NCI-H1694 treated with DMSO at 0.1 percent for 48 hours (cell line): ENCODE measurements at places on chromosomes 5 and 9.

- DNase-seq: no peak
Measured at GRCh38 chr9:2727374-2727773, 10.1 kb downstream of the KCNV2 start.

DNA sequence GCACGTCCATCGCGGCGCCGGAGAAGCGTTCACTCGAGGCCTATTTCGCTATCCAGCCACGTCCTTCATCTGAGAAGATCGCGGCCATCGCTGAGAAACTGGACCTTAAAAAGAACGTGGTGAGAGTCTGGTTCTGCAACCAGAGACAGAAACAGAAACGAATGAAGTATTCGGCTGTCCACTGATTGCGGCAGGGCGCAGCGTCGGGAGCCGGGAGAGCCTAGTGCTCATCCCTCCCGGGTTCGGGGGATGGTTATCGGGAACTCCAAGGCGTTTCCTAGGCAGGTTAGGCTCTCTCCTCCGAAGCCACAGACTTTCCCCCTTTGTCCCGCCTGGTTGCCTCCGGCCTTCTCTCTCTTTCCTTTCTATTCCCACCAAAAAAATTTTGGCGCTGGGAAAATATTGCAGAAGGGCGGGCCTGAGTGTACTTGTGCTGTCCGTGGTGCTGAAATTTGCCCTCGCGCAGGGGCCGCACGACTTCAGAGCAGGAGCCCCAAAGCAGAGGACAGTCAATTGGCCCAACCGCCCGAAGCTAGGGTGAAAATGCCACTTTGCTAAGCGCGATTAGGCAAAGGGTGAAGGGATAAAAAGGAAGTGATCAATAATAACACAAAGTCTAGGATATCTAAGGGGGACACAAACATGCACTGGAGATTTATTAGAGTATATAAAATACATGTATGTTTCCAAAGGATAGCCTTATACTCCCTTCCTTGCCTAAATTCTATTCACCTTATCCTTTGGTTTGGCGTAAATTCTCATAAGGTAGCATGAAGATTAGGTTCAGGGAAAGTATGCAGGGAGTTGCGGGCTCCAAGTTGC is 1.8 kb downstream of the POU4F3 start:
- DNase-seq: no peak

GRCh38 chr9:87451149-87451548 is 46.5 kb upstream of the DAPK1 start:
- no peak for DNase-seq

- no peak for DNase-seq
Measured at GRCh38 chr9:108640230-108640629, 215.6 kb downstream of the ACTL7B start.

DNA sequence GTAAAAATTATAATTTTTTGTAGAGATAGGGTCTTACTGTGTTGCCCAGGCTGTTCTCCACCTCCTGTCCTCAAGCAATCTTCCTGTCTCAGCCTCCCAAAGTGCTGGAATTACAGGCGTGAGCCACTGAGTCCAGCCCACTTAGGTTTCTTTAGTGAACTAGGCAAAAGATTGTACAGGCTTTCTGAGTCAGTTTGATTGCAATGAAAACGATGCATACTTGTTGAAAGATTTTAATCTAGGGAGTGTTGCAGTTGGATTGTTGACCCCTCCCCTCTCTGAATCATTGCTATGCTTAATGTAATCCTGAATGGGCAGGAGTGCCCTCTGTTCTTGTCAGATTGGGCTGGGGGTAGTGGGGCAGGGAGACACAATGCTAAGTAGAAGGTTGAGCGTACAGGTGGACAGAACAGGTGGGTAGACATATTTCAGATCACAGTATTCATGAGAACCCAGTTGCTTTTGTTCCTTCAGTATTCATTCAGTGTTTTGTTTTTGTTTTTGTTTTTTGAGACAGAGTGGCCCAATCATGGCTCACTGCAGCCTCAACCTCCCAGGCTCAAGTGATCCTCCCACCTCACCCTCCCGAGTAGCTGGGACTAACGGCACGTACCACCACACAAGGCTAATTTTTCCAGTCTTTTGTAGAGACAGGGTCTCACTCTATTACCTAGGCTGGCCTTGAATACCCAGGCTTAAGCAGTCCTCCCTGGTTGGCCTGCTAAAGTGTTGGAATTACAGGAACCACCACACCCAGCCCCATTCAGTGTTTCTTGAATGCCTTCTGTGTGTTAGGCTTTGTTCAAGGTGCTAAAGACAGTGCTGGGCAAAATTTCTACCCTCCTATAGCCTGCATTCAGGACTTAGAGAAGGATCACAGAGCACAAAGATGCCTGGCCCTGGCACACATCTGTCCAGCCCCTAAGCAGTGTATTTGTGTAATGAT is 70.1 kb downstream of the KIAA1958 start:
- DNase-seq: no peak

DNA sequence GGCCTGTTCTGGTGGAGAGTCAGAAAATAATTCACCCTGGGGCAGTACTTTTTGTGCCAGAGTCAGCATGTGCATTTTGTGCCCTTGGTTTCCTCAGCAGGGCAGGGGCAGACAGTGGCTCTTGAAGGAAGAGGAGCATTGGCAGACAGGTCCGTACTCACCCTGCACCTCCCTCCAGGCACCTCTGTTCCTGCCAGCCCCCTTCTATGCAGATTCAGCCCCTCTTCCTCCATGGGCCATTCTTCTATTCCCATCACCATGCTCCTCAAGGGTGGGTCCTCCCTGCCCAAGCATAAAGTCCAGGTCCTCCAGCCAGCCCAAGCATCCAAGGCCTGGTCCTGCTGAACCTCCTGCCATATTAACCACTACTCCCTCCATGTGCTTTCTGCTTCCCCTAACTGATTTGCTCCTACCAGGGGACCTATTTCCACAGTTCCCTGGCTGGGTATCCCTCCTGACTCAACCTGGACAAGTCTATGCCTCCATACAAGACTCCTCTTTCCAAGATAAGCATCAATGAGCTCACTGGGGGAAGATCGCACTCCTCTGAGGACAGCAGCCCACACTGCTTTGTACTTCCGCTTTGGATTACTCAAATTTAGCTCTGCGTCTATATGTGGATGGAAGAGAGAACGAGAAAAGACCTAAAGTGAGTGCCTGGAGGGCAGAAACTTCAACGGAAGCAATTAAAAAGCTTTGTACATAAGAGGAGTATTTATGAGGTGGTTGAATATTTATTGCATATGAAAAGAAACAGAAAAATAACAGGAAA is 9.3 kb upstream of the ACSL6 start:
- no peak for DNase-seq

- DNase-seq: no peak
Measured at GRCh38 chr5:169809281-169809680, 171.0 kb downstream of the INSYN2B start.

- DNase-seq: no peak
Measured at GRCh38 chr9:80375477-80375876, 803.7 kb downstream of the TLE4 start.

- DNase-seq: no peak
Measured at GRCh38 chr9:89662718-89663613, 58.2 kb downstream of the GADD45G start.

- DNase-seq: no peak
Measured at GRCh38 chr5:72364171-72364570, 44.0 kb downstream of the PTCD2 start.

DNA sequence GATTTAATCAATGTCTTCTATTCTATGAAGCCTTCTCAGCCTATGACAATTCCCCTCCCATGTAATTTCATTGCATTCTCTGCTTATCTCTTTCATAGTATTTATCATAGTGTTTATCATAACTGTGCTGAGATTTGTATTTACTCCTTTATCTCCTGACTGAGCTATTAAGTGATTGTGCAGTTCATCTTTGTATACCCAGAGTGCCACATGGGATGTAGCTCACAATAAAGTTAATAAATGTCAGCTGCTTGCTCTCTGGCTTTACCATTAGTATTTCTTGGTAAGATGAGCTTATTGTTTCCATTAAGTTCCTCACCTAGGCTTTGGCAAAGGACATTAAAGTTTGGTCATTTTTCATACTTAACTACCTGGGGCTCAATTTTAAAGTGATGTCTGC is 275.1 kb upstream of the MPDZ start:
- DNase-seq: no peak

DNA sequence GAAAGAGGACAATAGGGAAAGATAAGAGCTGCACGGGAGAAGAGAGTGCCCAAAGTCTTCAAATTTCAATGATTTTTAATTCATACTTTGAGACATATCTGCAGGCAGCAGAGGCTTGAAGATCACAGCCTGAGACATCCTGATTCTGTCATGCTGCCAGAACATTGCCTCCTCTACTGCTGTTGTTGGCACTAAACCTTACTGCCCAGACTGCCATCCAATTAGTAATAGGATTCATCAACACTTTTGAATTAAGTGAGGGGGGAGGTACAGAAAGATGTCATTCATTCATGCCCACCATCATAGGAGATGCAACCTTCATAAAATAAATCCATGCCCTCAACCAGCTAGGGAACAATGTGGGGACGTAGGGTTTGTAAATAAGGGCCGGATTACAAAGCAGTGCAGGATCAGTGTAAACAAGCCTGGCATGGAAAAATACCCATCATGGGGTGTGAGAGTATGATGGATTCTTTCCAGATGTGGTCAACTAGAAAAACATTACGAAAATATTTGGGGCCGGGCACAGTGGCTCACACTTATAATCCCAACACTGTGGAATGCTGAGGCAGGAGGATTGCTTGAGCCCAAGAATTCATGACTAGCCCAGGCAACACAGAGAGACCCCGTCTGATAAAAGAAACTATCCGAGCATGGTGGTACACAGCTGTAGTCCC is 122.1 kb upstream of the DAPK1 start:
- DNase-seq: no peak

DNA sequence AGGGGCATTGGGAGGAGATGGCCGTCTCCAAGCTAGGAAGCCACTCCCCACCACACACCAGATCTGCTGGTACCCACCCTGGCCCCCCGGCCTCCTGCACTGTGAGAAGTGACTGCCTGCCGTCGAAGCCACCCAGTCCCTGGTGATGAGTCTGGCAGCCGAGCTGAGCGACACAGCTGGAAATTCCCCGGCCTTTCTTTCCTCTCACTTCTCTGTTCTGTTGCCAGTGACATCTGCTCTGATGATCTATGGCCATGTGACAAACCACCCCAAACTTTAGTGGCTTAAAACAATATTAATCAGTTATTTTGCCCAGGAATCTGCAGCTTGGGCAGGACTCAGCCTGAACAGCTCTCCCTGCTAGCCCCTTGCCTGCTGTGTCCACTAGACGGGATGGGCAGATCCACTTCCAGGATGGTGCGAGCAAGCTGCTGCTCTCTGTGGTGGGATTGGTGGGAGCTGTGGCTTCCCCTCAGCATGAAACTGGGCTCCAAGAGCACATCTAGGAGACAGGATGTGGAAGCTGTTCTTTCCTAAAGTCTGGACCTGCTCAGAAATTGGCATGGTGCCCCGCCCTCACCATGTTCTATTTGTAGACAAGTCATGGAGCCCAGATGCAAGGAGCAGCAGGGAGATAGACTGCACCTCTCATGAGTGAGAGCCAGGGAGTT is 211.2 kb downstream of the GADD45G start:
- DNase-seq: peak; percentile 11

- DNase-seq: no peak
Measured at GRCh38 chr5:31982621-31983020, 191.5 kb downstream of the GOLPH3 start.

DNA sequence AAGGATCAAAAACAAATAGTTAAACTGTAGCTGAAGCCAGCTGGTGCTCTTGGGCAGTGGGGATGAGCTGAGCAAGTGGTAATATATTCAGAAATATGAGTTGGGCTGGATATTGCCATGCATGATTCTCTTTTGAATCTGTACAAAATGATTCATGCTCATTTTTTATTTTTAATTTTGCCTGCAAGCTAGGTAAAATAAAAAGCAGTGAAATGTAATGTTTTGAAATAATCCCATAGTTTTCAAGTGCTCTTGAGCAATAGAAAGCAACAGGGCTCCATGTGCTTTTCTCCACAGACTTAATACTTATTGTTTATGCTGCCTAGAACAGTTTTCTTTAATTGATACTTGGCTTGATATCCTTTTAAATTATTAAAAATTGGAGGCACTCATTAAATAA is 489.3 kb downstream of the TLE4 start:
- no peak for DNase-seq

- no peak for DNase-seq
Measured at GRCh38 chr5:133794771-133795415, 173.5 kb downstream of the C5orf15 start.

GRCh38 chr5:35668794-35669193 is 51.1 kb downstream of the SPEF2 start:
- no peak for DNase-seq

GRCh38 chr9:15286161-15286821 is 20.7 kb downstream of the TTC39B start:
- DNase-seq: no peak

DNA sequence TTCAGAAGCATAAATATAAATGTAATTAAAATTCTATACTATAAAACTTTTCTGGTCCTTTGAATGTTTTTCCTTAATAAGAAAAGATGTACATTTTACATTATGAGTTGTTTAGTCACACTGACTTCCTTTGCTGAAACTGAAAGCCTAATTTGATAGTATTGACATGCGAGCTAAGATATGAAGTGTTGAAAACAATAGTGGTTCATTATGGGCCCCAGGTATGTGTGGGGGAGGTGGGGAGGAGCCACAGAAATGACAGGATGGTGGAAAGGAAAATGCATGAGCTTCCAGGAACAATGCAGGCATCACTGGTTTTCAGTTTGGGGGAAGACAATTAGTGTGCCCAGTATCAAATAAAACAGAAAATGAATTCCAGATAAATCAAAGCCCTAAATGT is 35.4 kb upstream of the RLN1 start:
- DNase-seq: no peak

- no peak for DNase-seq
Measured at GRCh38 chr5:171978519-171978918, 27.9 kb downstream of the FBXW11 start.

DNA sequence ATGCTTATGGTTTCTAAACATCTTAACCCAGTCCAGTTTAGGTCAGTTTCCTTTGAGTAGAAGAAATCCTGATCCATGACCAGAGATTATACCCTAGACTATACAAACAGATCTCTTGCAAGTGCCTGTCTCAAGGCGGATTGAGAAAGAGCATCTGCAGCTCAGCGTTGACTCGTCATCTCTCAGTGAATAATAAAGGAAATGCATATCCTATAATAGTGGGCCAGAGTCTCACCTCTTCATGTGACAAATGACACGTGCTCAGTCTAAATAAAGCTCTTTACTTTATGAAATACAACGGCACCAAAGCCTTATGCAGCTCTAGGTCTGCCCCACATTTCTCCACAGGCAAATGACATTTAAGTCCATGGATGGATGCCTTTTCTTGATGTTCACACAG is 179.4 kb upstream of the NR3C1 start:
- DNase-seq: no peak

- DNase-seq: no peak
Measured at GRCh38 chr9:129498451-129499384, 122.2 kb downstream of the C9orf50 start.

GRCh38 chr5:120516805-120517204 is 52.7 kb downstream of the PRR16 start:
- no peak for DNase-seq

DNA sequence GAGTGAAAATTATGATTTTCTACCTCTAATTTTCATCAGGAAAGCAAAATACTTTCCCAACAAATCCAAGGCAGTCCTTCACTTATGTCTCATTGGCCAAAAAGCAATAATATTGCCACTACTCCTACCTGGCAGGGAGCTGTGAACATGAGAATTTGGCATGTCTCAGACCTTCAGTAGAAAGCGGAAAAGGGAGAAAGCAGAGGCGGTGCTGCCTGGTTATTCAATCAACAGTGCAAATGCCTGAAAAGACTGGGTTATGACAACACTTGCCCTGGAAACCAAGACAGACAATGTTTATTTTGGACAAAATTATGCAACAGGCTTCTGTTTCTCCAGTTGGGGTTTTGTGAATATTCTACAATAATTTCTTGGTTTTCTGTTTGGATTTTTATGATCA is 194.4 kb downstream of the TAF11L14 start:
- DNase-seq: no peak

- DNase-seq: no peak
Measured at GRCh38 chr5:158807-159447, 32.4 kb upstream of the LRRC14B start.
